ENCODE measurements at places on chromosomes 7 and 10. TPM values are rescaled to one million over a fixed set of nuclear protein-coding genes. Genes with fewer than 3 reads are reported as not detected.

DNA sequence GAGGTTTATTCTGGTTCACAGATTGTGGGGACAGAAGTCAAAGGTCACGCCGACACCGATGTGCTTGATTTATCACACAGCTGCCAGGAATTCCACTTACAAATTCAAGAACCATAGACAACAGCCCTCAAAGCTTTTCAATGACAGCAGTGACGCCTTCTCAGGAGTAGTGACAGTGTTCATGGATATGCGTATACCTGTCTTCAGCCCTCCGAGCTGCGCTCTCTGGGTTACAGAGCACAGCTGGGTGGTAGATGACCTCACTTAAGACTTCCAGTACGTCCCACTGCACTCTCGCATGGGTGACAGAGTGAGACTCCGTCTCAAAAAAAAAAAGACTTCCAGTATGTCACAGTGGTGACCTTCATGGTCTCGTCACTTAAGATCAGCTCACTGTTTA, 108.5 kb downstream of the TCERG1L start:
- no peaks in the 10 kb centered on the region for H3K36me3 ChIP-seq
- no peaks in the 10 kb centered on the region for H3K4me1 ChIP-seq
- H3K27me3 ChIP-seq = no peaks in the 10 kb centered on the region
- H3K27ac ChIP-seq = no peak overlapping the region
- DNase-seq = peak; percentile 15

STYXL1 gene
- 27.5 TPM for total RNA-seq

DNA sequence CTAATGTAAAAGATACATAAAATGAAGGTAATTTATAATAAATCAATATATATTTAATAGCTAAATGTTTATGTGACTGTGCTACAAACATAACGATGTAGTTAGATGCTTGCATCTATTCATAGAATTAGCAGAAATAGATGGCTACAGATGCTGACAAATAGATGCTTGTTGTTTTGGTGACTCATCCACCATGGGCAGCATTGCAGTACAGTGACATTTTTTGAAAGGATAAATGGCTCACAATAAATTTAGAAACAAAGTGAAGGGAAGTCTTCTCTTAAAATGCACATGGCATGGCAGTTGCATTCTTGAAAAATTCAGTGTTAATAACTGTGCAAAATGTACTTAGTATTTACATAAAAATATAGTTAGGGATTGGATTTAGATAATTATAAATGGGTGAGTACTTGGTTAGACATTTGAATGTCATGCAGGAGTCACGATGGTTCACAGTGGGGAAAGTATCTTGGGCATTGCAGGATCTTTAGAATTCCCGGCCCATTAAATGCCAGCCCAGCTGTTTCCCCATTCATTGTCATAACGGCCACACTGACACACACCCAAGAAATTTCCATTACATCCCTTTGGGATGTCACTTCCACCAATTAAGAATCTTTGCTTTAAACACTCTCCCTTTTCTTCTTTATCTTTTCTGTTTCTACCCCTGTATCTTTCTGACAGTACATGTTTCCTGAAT, 564.1 kb downstream of the ATRNL1 start:
- no peaks in the 10 kb centered on the region for H3K36me3 ChIP-seq
- no peaks in the 10 kb centered on the region for H3K4me1 ChIP-seq
- H3K4me3 ChIP-seq = no peak overlapping the region
- DNase-seq = no peak

CCAR1 gene
- 70.8 TPM for total RNA-seq

DNA sequence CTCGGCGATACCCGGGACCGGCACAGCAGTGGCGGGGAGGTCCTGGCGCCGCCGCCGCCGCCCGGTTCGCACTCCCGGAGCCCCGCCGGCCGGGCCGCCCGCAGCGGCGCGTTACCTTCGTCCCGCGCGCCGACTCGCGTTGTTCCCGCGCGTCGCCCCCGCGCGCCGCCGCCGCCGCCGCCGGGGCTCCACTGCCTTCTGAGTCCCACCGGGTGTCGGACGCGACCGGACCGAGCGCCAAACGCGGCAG, at the start of gene EZH2:
Gene EZH2, minus strand, starts transcription at position 243 of the 250 bp plus-strand sequence. CDS start 36,993 bp downstream, outside the sequence.
- no peaks in the 10 kb centered on the region for H3K27me3 ChIP-seq
- peak; percentile 19 for DNase-seq

- H3K27me3 ChIP-seq = no peaks in the 10 kb centered on the region
- no peaks in the 10 kb centered on the region for H3K4me1 ChIP-seq
- no peaks in the 10 kb centered on the region for H3K36me3 ChIP-seq
- no peak for DNase-seq
Measured at GRCh38 chr7:80763289-80763688, 124.8 kb downstream of the CD36 start.

GRCh38 chr7:101985903-101986734, 168.7 kb downstream of the CUX1 start:
- no peak overlapping the region for H3K4me3 ChIP-seq
- no peak overlapping the region for H3K27ac ChIP-seq
- H3K27me3 ChIP-seq = no peaks in the 10 kb centered on the region
- DNase-seq = no peak

KIF11 gene
- 0.66 TPM for total RNA-seq

DPP6 gene
- total RNA-seq = 0.98 TPM
